ENCODE measurements at places on chromosomes 5 and 9.
A peak's percentile ranks its signal among the peaks of the same experiment; 100 is the strongest.

- DNase-seq = no peak
Observed at GRCh38 chr9:96398582-96399324, 15.2 kb upstream of the SLC35D2 start.

GRCh38 chr5:92328584-92329259 is 945.6 kb upstream of the ARRDC3 start:
- DNase-seq = no peak

DNA sequence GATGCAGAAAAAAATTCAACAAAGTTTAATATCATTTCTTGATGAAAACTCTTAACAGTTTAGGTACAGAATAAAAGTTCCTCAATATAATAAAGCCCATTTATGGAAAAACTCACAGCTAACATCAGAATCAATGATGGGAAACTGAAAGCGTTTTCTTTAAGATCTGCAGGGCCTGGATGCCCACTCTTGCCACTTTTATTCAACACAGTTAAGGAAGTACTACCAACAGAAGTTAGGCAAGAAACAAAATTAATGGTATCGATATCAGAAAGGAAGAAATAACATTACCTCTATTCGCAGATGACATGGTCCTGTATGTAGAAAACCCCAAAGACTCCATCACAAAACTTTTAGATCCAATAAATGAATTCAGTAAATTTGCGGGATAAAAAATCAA is 542.4 kb upstream of the RGMB start:
- DNase-seq = no peak

- DNase-seq = no peak
Observed at GRCh38 chr9:125995706-125996105, 248.5 kb downstream of the PBX3 start.

DNA sequence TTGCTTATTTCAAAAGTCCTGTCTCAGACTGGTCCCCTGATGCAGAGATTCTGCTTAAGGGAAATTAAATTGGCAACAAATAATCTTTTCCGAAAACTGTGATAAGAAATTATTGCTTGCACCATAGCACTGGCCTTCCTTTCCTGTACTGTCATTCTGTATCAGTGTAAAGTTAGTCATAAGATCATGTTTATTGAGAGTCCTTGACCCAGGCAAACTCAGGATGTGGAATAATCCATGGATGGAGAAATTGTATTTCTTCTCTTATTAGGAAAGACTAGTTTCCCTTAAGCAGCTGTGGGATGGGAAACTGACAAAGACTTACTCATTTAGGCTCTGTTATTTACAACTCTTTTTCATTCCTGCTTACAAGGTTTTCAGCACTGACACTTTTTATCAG is 83.0 kb upstream of the RANBP6 start:
- DNase-seq = peak; percentile 68

DNA sequence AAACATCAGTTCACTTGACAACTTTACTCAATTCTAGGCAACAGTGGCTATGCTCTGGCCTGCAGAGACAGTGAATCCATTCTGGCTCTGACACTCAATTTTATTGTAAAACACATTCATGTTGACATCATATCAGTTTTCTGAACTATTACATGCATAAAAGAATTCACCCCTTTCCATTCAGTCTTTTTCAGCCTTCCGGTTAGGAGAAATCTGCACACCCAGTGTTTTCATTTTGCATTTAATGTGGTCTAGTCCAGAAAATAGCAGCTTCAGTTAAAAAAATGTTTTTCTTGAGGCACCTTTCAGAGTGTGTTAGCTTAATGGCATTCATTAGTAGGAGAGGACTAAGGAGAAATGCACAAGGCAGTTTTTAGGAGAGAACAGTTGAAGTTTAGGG is 95.1 kb downstream of the PBX3 start:
- no peak for DNase-seq

DNA sequence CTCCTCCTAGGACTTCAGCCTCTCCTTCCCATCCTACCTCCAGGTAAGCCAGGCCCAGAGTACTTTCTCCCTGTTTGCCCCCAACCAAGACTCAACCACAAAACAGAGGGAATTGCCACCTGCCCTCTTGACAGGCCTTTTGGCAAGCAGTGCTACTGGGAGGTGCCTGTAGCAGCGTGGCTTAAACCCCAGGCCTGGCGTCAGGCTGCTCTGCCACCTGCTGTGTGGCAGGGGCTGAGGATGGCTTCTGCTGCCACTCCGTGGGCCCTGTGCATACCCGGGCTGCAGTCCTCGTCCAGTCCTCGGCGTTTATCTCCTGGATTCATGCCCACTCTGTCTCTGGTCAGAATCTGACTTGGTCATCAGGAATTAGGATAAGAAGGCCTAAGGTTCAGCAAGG is 163.1 kb downstream of the PAX5 start:
- DNase-seq = no peak

GRCh38 chr5:166340039-166340438 is 1951.4 kb upstream of the WWC1 start:
- no peak for DNase-seq

DNA sequence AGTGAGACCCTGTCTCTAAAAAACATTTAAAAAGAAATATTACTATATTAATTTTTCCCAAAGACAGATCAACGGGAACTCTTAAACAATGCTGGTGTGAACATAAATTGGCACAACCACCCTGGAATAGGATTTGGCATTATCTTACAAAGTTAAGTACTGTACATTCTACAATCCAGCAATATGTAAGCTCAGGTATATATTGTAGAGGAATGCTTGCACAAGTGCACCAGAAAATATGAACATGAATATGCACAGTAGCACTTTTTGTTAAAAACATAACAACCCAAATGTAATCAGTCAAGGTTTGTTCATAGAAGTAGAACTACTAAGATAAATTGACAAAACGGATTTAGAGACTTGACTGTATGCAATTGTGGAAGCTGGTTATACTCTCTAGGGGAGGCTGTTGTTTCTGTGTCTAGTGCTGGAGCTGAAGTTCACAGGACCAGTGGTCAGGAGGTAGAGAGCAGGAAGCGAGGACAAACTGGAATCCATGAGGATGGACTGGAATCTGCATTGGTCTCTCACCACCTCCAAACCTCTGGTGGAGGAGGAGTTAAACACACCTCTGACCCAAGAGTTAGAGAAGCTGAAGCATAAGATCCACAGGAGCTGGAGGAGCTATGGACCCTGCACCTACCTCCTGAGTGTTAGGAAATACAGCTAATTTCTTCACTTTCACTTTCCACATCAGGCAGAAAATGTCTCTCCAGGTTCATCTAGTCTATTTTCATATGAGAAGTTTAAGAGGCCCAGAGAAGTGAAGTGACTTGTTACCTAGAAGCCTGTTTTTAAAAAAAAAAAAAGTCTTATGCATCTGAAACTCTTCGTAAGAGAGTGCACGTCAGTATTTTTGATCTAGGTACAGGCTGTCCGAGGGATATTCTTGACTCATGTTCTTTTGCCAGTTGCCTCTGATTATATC is 20.3 kb upstream of the RIC1 start:
- peak; percentile 12 for DNase-seq

DNA sequence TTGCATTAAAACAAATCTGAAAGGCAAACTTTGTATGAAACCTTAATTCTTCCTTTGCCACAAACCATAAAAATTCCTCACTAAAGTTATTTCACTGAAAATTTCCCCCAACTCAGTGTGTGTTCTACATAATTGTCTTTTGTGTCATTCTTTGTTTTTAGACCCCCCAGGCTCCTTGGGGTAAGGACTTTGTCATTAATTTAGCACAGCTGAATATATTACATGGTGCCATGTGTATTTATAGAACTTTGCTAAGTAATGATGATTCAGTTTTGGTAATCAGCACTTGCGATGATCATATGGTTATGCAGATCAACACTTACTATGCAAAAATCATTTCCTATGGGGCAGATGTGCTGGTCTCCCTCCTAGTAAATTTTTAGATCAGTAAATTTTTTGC is 712.1 kb upstream of the MEF2C start:
- DNase-seq = no peak

- peak; percentile 93 for DNase-seq
Observed at GRCh38 chr5:66864240-66864884, 268.2 kb downstream of the MAST4 start.

GRCh38 chr9:137064027-137064879 is 6.1 kb downstream of the SAPCD2 start:
- DNase-seq = peak; percentile 51

DNA sequence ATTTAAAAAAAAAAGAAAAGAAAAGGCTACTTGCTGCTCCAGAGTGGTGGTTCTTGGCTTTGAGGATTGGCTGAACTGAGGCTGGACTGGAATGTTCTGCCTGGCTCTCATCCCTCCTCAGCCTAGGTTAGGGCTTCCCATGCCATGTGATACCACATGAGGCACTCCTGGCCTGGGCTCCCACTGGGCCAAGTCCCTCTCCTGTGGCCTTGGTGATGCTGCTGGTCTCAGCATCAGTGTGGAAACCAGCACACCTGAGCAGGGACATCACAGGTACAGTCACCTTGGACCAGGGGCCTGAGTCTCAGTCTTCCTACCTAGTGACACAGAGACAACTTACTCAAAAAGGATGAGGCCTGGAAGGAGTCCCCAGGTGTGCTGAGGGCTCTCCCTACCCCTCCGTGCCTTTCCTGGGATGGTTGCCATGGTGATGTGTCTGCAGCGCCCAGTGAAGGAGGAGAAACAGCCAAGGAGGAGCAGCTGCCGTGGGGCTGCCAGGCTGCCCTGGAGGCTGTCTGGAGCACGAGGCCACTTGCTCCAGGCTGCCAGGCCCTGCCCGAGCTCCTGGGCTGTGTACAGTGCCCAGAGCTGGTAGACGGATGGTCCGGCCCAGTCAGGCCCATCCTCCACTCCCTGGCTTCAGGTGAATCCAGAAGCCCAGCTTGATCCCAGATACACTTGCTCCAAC is 71.0 kb downstream of the WNK2 start:
- no peak for DNase-seq

- no peak for DNase-seq
Observed at GRCh38 chr9:135328485-135329417, 150.8 kb upstream of the PPP1R26 start.

- DNase-seq = peak; percentile 60
Observed at GRCh38 chr9:70013598-70014196, 30.0 kb upstream of the MAMDC2 start.

- peak; percentile 85 for DNase-seq
Observed at GRCh38 chr9:106799152-106799551, 63.8 kb upstream of the ZNF462 start.

- peak; percentile 38 for DNase-seq
Observed at GRCh38 chr9:76441551-76442322, 17.2 kb upstream of the GCNT1 start.

DNA sequence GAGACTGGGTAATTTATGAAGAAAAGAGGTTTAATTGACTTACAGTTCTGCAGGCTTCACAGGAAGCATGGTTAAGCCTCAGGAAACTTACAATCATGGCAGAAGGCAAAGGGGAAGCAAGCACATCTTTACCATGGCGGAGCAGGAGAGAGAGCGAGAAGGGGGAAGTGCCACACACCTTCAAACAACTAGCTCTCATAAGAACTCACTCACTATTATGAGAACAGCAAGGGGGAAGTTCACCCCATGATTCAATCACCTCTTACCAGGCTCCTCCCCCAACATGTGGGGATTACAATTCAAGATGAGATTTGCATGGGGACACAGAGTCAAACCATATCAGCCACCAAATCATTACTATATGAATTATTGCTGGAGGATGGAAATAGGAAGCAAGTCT is 30.3 kb upstream of the STX17 start:
- no peak for DNase-seq

DNA sequence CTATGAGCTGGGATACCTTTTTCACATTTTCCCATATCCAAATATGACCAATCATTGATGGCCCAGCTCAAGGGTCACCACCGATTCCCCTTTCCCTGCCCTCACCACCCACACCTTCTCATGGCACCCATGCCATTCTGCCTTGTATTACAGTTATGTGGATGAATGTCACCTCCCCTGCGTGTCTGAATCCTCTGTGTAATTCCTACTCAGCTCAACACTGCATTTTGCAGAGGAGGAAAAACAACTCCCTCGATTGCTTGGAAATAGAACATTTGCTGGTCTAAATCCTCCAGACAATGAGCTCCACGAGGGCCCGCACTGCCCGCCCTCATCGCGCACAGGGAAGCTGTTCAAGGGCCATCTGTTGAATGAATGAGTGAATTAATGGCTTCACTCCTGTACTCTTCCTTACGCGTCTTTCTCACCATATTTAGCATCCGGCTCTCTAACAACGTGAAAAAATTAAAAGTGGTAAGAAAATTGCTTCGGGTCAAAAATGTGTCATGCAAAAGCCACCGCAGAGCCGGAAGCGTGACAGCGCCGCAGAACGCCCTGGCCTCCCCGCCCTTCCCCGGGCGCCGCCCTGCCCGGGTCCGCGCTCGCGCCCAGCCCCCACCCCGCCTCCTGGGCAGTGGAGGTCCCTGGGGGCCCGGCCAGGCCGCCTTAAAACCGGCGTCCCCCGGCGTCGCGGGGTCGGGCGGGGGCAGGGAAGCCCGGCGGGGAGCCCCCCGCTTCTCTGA is 704 bp downstream of the SUSD1 start:
- DNase-seq = no peak

DNA sequence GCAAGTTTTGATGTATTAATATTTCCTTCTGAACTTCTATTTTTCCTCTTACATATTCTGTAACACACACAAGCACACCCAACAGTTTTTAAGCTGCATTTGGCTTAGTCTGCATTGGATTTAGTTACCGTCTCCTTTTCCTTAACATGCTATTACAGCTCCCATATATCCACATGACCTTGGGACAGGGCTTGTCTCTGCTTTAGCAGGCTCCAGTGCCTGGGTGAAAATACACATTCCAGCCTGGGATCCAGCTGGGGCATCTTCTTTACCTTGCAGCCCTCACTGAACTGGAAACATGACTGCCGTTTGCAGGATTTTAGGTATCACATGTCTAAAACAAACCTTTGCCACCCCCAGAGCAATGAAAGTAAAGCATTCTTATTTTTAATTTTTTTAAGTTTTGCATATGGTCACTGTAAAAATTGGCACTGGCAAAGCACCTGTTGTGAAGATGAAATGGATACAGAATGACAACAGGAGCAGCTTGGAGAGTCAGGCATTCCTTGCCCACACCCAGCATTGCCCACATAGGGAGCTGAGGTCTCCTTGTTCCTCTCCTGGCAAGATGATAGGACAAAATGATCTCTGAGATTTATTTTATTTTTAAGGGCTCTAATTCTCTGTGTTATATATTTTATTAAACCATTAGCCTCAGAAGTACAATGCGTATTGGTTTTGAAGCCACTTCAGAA is 4.0 kb downstream of the GADD45G start:
- DNase-seq = no peak

DNA sequence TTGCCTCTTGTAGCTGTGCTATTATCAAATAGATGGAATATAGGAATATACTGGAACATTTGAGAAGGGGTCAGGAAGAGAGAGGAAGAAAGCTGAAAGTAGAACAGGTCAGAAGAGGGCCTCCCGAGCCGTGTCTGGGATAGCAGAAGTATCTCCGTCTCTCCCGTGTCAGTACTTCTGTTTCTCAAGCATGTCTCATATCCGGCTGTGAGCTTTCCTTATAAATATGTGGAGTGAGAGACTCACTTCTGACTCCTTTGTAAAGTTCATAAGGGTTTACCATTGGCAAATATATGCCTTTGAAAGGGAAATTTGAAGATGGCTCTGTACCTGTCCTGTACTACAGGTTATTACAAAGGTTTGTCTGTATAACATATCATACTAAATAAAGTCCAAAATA is 50.3 kb downstream of the MOCS2 start:
- DNase-seq = peak; percentile 38

GRCh38 chr9:2231829-2232228 is 216.7 kb downstream of the SMARCA2 start:
- DNase-seq = peak; percentile 73

All from fibroblast of pulmonary artery (primary cell).